ENCODE measurements at places on chromosomes 11 and 22.

- DNase-seq, result no peak
Observed at GRCh38 chr11:59267196-59267595, 54.5 kb upstream of the MPEG1 start.

- peak; percentile 86 for DNase-seq
Observed at GRCh38 chr11:117907276-117908108, 21.7 kb downstream of the TMPRSS13 start.

- DNase-seq, result no peak
Observed at GRCh38 chr11:36724742-36725385, 126.8 kb upstream of the RAG2 start.

- no peak for DNase-seq
Observed at GRCh38 chr22:19359554-19360299, 68.2 kb upstream of the CLTCL1 start.

DNA sequence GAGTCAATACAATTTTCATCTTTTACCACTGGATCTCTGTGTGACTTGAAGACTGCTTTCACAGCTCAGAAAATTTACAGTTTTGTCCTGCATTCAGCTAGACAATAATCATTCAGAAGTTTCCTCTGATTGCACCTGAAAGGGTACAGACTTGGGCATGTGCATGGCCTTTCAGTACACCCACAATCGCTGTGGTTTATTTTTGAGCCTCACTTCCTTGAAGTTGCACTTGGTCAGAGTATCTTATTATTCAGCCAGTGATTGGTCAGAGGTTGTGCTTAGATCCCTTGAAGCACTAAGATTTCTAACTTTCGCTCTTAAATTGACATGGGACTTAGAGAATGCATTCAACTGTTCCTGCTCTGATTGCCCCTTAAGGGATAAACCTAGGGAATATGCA, 508.2 kb downstream of the FAM181B start:
- no peak for DNase-seq

DNA sequence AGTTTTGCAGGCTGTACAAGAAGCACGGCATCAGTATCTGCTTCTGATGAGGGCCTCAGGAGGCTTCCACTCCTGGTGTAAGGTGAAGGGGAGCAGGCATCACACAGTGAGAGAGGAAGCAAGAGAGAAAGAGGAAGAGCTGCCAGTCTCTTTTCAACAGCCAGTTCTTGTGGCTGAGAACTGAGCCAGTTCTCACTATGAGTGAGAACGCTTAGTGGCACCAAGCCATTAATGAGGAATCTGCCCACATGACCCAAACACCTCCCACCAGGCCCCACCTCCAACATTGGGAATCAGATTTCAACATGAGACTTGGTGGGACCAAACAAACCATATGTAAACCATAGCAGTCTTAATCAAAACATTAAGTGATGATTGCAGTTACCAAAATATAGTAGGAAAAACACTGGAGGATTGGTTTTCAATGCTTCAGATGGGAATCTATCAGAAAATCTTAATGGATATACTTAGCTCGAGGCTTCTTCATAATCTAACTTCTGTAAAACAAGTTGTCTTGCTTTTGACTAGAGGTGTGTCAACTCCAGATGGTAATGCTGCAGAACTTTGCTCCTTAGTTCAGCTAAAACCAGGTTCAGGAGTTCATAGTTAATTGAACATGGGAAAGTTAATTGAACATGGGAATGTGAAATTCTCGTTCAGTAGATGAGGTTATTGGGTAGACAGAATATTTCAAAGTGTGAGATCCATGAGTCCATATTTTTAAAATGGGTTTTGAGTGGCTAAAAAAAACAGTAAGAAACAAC, 12.2 kb downstream of the FAR1 start:
- no peak for DNase-seq
